Astrocyte (in vitro differentiated cells and primary cell): ENCODE measurements at places on chromosomes 3 and 15. TPM values are rescaled to one million over a fixed set of nuclear protein-coding genes. Genes with fewer than 3 reads are reported as not detected.
A peak's percentile ranks its signal among the peaks of the same experiment; 100 is the strongest.

DNA sequence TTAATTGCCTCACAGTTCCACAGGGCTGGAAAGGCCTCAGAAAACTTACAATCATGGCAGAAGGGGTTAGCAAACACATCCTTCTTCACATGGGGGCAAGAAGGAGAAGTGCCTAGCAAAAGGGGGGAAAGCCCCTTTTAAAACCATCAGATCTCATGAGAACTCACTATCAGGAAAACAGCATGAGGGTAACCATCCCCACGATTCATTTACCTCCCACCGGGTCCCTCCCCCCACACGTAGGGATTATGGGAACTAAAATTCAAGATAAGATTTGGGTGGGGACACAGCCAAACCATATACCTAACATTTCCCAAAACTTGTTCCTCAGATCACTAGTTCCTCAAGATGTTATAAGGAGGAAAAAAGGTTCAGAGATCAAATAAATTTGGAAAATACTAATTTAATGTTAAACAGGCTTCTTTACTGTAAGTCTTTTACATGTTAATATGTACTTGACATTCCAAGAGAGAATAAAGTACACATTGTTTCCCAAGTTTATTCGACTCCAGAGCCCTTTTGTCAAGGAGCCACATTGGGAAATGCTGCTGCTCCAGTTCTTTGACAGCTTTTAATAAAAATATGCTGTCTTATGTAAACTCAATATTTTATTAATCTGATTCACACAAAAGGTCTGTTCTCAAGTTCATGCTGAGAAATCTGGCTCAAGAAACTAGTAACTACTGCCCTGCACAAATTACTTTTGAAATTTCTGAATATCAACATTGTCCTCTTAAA, 17.8 kb downstream of the HERC1 start:
- DNase-seq, result no peak

The THRB gene
- 6.8 and 8.5 TPM in 2 replicates for total RNA-seq

DNA sequence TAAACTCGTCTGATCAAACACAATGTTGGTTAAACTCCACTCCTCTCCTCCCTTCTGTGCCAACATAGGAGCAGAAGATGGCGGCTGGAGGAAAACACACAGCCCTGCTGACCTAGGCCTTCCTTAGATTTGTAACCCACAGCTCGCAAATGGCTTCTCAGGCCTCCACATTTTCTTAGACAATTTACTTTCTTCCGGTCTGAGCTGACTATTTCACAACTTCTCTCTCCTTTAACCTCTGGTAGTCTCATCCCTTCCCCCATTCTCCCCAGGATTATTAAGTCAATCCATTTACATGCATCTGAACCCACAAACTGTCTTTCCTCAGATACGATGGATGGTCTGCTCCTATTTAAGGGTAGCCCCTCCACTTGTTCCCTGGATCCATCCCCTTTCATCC, 25.7 kb upstream of the ULK4 start:
- DNase-seq, result no peak

DNA sequence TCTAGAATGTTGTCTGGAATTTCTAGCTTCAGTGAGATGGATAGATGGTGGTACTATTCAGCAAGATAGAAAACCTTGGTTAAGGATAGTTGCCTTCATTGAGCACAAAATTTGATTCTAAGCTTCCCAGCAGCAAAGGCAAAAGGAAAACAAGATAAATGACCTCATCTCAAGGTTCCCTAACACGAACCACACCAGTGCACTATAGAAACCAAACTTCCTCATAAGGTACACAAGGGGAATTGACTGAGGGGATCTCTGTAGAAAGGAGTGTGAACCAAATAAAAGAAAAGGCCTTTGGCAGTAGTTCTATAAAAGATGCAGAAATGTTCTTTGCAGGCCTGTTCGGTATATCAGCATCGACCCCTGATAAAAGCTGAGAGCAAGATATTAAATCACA, 288.9 kb downstream of the SHQ1 start:
- no peak for DNase-seq

- no peak for DNase-seq
These were observed 25.7 kb downstream of the CD47 start for GRCh38 chr3:108065096-108065495.

GRCh38 chr3:23435904-23436303, 232.8 kb downstream of the UBE2E2 start:
- no peak for DNase-seq

The CASR gene
- not detected in 2 replicates for total RNA-seq

GRCh38 chr3:59726279-59726678, 676.5 kb upstream of the CFAP20DC start:
- DNase-seq, result no peak

- peak; percentile 87 for DNase-seq
These were observed 74.7 kb downstream of the SPATA16 start for GRCh38 chr3:173066044-173067004.

The COL6A5 gene
- 0.02 and 0.05 TPM in 2 replicates for total RNA-seq

The RGMA gene
- 5.7 and 6.2 TPM in 2 replicates for total RNA-seq

GRCh38 chr3:76551739-76552138, 488.2 kb upstream of the ROBO2 start:
- no peak for DNase-seq

GRCh38 chr3:2023959-2024358, 74.7 kb upstream of the CNTN4 start:
- DNase-seq, result no peak

GRCh38 chr15:98858610-98859023, 149.0 kb downstream of the PGPEP1L start:
- no peak for DNase-seq

- peak; percentile 83 for DNase-seq
These were observed 30.6 kb downstream of the CMTM7 start for GRCh38 chr3:32421991-32422859.

The HIGD2B gene
- not detected in 2 replicates for total RNA-seq

The ADPRH gene
- 2.6 and 3.1 TPM in 2 replicates for total RNA-seq

The TMCC1 gene
- total RNA-seq, result 36.4 and 37.9 TPM in 2 replicates

DNA sequence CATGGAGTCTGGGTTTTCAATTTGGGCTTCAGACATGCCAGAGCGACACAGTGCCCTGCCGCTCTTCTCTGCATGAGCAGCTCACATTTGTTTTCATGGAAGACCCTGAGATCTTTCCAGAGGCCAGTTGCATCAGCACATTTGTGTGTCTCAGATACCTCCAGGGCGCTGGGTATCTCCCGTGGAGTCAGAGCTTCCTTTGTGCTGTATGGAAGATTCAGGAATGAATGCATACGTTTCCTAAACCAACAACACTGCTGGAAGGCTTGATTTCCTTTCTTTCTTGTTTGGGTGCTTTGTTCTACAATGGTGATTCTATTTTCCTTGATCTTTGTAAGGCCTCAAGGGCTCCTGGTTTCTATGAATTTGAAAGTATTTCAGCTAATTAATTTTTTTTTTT, 106.5 kb downstream of the CACNA2D3 start:
- no peak for DNase-seq

DNA sequence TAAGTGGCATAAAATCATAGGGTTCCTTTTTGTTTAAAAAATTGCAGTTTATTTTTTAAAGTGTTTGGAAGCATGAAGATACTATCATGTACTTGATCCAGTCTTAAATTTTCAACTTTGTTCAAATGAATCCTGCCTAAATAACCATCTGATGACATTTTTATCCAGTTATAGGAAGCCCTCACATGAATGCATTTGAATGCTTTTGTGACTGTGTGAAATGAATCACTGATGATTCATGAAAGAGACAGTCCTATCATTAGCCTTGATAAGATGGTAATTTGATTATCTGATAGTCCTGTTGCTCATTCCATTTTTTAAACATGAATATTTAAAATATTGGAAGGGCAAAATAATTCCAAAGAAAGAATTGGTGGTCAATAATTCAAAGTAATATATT, 401.9 kb upstream of the ROBO2 start:
- DNase-seq, result no peak

DNA sequence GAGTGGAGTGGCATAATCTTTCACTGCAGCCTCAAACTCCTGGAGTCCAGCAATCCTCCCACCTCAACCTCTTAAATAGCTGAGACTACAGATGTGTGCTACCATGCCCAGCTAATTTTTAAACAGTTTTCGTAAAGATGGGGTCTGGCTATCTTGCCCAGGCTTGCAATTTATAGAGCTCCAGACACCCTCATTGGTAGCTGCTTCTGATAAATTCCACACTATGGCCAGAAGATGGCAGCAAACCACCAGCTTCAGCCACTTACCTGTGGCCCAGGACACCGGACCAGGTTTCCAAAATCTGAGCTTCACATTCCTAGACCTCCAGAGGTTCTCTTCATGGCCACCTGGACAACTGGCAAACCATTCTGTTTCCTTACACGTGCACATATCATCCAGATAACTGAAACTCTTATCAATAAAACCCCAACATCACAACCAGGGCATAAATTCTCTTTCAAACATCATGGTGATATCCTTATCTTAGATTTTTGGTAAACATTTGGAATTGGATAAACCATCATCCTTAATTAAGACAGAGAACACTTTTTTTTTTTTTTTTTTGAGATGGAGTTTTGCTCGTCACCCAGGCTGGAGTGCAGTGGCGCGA, 28.9 kb downstream of the FBXW12 start:
- peak; percentile 24 for DNase-seq

DNA sequence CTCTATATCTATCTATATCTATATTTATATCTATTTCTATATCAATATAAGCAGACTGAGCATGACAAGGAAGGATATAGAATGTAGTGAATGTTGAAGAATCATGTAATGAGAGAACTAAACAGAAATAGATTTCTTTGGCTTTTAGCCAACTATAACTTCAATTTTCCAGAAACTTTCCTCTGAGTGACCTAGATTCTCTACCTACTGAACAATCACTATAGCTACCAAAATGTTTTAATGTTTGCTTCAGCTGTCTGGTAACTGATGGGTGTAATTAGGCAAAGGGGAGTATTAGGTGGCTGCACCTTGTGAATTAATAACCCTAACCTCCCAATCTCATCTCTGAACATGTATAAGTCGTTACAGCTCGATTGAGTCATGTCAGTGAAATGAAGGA, 76.4 kb upstream of the ROBO1 start:
- DNase-seq, result no peak

The KNG1 gene
- total RNA-seq, result not detected in 2 replicates

DNA sequence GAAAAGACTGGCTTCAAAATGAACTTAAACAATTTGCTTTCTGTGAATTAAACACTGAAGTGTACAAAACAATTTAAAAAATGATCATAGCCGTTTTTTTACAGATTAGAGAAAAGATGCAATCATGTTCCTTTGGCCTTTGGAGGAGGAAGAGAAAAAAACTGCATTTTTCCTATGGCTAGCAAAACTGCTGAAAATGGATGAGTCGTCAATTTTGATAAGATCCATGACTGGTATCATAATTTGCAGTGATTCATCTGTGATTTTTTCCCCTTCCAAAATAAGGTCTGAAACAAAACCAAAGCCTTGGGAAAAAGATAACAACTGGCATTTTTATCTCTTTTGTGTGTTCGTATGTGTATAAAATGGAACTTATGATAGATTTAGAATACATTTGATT, 255.6 kb upstream of the SATB1 start:
- DNase-seq, result no peak

The MESP2 gene
- total RNA-seq, result not detected in 2 replicates

The ADCY5 gene
- total RNA-seq, result 1.2 and 1.5 TPM in 2 replicates

DNA sequence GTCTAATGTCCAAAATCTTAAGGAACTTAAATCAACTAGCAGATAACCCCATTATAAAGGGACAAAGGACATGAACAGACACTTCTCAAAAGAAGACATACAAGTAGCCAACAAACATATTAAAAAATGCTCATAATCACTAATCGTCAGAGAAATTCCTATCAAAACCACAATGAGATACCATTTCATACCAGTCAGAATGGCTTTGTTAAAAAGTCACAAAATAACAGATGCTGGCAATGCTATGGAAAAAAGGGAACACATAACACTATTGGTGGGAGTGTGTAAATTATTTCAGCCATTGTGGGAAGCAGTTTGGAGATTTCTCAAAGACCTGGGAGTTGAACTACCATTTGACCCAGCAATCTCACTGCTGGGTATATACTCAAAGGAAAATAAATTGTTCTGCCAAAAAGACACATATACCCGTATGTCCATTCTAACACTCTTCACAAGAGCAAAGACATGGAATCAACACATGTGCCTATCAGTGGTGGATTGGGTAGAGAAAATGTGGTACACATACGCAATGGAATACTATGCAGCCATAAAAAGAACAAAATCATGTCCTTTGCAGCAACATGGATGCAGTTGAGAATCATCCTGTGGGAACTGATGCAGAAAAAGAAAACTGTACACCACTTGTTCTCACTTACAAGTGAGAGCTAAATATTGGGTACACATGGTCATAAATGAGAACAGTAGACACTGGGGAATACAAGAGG, 78.5 kb downstream of the TCF12 start:
- DNase-seq, result peak; percentile 62

The CAND2 gene
- 3.8 and 4.6 TPM in 2 replicates for total RNA-seq

DNA sequence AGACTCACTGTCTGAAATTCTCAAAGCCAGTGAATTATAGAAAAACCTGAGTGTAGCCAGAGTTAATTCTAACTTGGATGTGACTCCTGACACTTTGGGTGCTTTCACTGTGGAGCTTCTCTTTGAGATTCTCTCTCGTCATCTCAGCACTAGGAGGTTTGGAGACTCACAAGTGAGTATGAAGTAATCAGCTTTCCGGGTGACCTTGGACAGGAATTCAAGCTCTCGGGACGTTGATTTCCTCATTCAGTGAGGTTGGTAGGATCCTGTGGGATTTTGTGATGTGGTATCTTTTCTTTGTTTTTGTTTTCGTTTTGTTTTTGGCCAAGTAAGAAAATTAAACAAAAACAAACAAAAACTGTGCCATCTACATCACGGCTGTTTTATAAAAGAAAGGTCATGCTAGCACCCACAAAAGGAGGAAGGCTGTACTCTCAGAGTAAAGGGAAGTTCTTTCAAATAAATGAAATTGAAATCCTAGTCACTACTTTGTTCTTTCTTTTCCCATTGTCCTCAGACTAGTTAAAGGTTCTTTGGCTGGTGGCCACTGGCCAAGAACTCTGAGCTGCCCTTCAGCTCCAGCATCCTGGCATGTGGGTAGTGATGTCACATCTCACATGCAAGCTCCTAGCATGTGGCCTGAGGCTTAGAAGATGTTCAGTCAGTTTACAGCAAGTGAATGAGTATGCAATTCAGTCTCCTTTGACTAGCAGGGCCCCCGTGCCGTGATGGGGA, 263.3 kb upstream of the TPM1 start:
- DNase-seq, result peak; percentile 62

The LRRC34 gene
- 1.0 and 1.3 TPM in 2 replicates for total RNA-seq

The SLC6A11 gene
- total RNA-seq, result 0.34 and 0.36 TPM in 2 replicates

The CDHR4 gene
- not detected in 2 replicates for total RNA-seq

- DNase-seq, result peak; percentile 83
These were observed 73.8 kb downstream of the FLNB start for GRCh38 chr3:58082047-58082446.

DNA sequence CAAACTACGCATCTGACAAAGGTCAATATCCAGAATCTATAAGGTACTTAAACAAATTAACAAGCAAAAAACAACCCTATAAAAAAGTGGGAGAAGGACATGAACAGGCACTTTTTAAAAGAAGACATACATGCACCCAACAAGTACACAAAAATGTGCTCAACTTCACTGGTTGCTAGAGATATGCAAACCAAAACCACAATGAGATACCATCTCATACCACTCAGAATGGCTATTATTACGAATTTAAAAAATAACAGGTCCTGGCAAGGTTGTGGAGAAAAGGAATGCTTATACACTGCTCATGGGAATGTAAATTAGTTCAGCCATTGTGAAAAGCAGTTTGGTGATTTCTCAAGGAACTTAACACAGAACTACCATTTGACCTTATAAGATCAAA, 175.6 kb upstream of the MLF1 start:
- peak; percentile 55 for DNase-seq

The SOX14 gene
- 0.09 TPM in 1 of 2 replicates, not detected in the other for total RNA-seq
